Suprapubic skin (tissue), 4 donors: ENCODE measurements at places on chromosomes 2 and 18. TPM values are rescaled to one million over a fixed set of nuclear protein-coding genes. Genes with fewer than 3 reads are reported as not detected.

DNA sequence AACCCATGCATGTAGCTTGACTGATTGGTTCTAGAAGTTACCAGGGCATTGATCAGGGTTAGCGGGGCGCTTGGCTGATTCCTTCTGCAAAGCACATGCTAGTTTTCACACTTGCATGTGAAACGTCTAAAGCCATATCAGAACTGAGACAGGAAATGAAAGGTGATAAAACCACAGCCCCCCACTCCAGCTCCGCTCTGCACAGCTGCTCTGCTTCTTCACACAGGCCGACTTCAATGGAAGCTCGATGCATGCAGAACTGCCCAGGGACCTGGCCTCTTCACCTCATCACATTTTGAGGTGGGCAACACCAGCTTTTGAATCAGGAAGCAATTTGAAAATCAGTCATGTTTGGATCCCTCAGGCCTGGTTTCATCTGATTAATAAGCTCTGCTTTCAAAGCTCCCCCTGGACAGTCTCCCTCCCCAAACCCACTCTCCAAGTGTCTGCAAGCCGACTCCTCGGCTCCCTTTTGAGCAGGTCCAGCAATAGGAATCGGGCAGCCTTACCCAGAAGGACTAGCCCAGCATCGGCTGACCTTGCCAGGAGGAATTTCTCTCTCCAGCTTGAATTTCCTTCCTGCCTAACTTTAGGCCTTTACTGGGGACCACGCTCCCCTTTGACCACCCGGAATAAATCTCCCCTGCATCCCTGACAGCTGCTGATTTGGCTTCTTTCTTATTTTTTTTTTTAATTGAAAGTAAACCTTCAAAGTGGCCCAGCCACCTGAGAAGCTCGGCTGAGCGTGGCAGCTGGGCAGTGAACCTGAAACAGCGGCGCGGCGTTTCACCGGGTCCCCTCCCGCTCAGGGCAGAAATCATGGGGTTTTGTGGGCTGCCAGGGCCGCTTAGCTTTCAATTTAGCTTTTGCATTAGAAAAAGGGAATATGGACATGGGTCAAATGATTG lies 31.7 kb downstream of the HRH4 start:
- peak; percentile 34 for DNase-seq
- H3K4me1 ChIP-seq: peaks cover 6% of the 10 kb centered on the region
- H3K4me3 ChIP-seq: no peak overlapping the region
- no peaks in the 10 kb centered on the region for H3K36me3 ChIP-seq

- H3K4me3 ChIP-seq: no peak overlapping the region
- H3K27me3 ChIP-seq: peaks cover 12% of the 10 kb centered on the region
- H3K4me1 ChIP-seq: peaks cover 7% of the 10 kb centered on the region
- no peaks in the 10 kb centered on the region for H3K36me3 ChIP-seq
Observed at GRCh38 chr18:46485675-46486194, 171.3 kb downstream of the LOXHD1 start.

- no peaks in the 10 kb centered on the region for H3K4me1 ChIP-seq
- H3K36me3 ChIP-seq: no peaks in the 10 kb centered on the region
- H3K27ac ChIP-seq: no peak overlapping the region
- peaks cover 4% of the 10 kb centered on the region for H3K27me3 ChIP-seq
Observed at GRCh38 chr2:233338812-233339368, 15.4 kb upstream of the DGKD start.

- H3K4me1 ChIP-seq: no peaks in the 10 kb centered on the region
- H3K27ac ChIP-seq: no peak overlapping the region
- H3K36me3 ChIP-seq: no peaks in the 10 kb centered on the region
- H3K4me3 ChIP-seq: no peak overlapping the region
- no peak for DNase-seq
Observed at GRCh38 chr2:191701029-191701428, 23.1 kb downstream of the NABP1 start.

DNA sequence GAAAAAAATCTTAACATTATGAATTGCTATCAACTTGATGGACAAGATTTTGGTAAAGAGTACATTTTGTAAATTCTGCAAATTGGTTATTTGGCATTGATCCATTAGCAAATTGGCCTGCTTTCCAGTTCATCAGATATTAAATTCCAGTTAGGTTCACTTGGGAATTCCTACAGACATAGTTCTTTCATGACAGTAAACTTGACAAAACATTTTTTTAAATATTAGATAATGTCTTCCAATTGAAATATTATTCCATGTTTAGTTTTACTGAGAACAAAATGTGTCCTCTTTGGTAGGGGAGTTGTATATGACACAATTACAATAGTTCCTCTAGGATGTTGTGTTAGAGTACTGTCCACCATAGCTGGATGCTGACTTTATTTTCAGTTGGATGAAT lies 141.9 kb downstream of the LCLAT1 start:
- DNase-seq: no peak
- H3K4me3 ChIP-seq: no peak overlapping the region
- no peak overlapping the region for H3K27ac ChIP-seq
- no peaks in the 10 kb centered on the region for H3K36me3 ChIP-seq
- no peaks in the 10 kb centered on the region for H3K4me1 ChIP-seq
- H3K27me3 ChIP-seq: no peaks in the 10 kb centered on the region

Gene TMEM163
- total RNA-seq: not detected

DNA sequence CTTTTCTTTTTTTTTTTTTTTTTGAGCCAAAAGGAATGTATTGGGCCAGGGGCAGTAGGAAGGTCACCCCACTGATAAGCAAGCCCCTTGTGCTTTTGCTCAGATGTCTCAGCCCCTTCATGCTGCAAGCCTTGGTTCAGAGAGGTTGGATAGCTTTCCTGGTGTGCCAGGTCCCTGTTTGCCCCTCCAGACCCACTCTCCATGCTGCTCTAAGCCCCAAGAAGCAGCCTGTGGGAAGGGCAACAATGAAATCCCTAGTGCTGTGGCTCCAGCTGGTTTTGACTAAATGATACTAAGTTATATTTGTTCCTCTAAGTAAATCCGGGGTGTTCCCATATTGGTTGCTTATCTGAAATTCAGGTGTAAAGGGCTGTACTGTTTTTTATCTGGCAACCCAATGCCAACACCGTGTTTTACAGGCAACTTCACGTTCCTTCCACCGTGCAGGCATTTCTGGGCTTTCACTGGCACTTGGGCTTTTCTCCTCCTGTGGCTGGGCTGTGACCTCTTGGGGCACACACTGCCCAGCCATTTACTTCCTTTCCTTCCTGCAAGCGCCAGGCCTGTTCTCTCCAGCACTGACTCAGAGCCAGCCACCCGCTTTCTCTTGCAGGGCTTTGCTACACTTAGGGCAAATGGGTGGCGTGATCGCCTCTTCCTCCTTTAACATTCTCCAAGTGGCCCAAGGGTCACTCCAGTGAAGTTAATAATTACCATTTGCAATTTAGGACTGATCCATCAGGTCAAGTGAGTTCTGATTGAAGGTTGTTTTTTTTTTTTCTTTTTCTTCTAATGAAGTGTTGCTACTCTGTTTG lies 21.6 kb downstream of the MERTK start:
- DNase-seq: no peak
- peaks cover 10% of the 10 kb centered on the region for H3K36me3 ChIP-seq
- H3K27me3 ChIP-seq: no peaks in the 10 kb centered on the region
- no peak overlapping the region for H3K4me3 ChIP-seq
- H3K27ac ChIP-seq: no peak overlapping the region

- peak overlapping the region; percentile 79 for H3K27ac ChIP-seq
- no peak for DNase-seq
- H3K4me3 ChIP-seq: no peak overlapping the region
Observed at GRCh38 chr2:241891988-241892298, 22.4 kb downstream of the RTP5 start.

DNA sequence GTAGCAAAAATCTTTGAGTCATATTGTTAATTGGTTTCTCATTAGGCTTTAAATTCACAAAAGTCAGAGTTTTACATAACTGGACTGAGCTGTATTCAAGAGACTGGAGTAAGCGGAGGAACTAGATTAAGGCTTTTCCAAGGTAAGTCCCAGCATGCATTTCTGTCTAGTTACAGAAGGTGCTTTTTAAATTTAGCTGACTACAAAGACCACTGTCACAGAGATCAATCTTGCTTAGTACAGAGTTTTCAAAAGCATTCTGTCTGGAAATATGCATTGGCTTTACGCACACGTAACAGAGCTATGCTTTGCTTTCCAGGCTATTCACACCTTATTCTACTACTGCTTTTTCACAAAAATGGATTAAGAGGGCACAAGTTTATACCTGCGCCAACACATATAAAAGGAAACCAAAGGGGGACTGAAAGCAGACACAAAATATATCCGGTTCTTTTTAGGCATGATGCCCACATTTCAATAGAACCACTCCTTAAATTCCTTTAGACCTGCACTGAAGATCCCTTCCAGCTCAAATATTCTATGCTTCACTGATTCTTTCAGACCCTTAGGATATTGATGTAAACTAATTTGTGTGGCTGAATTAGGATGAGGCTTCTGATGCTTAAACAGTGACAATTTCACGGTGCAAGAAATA lies 560.7 kb upstream of the CRIM1 start:
- no peak overlapping the region for H3K27ac ChIP-seq
- H3K27me3 ChIP-seq: no peaks in the 10 kb centered on the region
- DNase-seq: no peak
- H3K4me3 ChIP-seq: no peak overlapping the region
- H3K4me1 ChIP-seq: no peaks in the 10 kb centered on the region

Gene ERMN
- not detected for total RNA-seq

GRCh38 chr2:105754994-105755393 lies 10.3 kb downstream of the NCK2 start:
- no peaks in the 10 kb centered on the region for H3K36me3 ChIP-seq
- no peaks in the 10 kb centered on the region for H3K27me3 ChIP-seq
- no peak for DNase-seq
- H3K4me1 ChIP-seq: peaks cover 37% of the 10 kb centered on the region

Gene REEP1
- total RNA-seq: 5.2 TPM

Gene TLX2
- not detected for total RNA-seq

DNA sequence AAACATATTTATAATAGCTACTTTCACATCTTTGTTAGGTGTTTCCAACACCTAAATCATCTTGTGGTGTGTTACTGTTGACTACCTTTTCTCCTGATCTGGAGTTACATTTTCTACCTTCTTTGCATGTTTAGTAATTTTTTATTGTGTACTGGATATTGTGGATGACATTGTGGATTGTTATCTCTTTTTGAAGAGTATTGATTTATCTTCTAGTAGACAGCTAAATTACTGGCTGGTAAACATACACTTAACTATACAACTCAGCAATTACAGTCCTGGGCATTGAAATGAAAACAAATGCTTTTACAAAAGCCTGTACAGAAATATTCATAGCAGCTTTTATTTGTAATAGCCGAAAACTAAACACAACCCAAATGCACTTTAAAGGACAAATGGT lies 150.8 kb downstream of the PTRHD1 start:
- DNase-seq: no peak
- no peak overlapping the region for H3K27ac ChIP-seq
- H3K27me3 ChIP-seq: no peaks in the 10 kb centered on the region
- H3K36me3 ChIP-seq: no peaks in the 10 kb centered on the region
- H3K4me3 ChIP-seq: no peak overlapping the region

Gene CHAC2
- 1.4 TPM for total RNA-seq

GRCh38 chr2:211944572-211944971 lies 594.0 kb downstream of the ERBB4 start:
- H3K4me3 ChIP-seq: no peak overlapping the region
- no peak overlapping the region for H3K27ac ChIP-seq
- H3K4me1 ChIP-seq: no peaks in the 10 kb centered on the region
- no peaks in the 10 kb centered on the region for H3K36me3 ChIP-seq
- no peaks in the 10 kb centered on the region for H3K27me3 ChIP-seq

DNA sequence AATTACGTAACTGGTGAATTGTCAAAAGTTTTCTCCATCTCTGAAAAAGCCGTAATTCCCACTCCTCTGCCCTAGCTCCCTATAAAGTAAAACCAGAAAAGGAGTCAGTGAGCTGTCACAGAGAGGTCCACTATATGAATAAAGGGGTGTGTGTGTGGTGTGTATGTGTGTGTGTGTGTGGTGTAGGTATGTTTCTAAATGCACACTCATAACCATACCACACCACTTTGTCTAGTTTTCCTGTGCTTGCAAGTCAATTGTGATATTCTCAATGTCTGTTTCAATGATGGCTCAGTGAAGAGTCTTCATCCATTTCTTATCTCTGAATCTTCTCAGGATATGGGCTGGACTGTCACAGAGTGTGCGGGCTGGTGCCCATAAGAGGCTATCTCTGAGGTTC lies 54.8 kb upstream of the CCDC68 start:
- no peak for DNase-seq
- H3K4me3 ChIP-seq: no peak overlapping the region
- no peak overlapping the region for H3K27ac ChIP-seq

Gene MYO1B
- 28.8 TPM for total RNA-seq

DNA sequence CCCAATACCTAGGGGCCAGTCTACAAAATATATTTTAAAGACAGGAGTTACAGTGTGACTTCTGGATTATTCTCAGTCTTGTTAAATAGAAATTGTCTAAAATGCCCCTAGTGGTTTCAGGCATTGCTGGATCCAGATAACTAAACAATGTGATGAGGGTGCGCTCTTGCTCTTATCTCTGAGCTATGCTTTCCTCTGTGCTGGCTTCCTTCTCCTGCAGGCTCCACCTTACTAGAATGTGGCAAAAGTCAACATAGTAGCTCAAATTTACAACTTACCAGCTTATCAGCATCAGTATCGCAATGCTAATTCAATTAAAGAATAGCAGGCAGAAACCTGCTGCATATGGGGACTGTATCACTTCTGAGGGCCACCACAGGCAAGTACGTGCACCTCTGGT lies 61.3 kb upstream of the RNU4ATAC start:
- H3K4me3 ChIP-seq: no peak overlapping the region
- DNase-seq: no peak
- peaks cover 35% of the 10 kb centered on the region for H3K36me3 ChIP-seq

GRCh38 chr2:165015052-165015642 lies 59.8 kb upstream of the SLC38A11 start:
- no peak overlapping the region for H3K27ac ChIP-seq
- H3K36me3 ChIP-seq: no peaks in the 10 kb centered on the region
- H3K4me1 ChIP-seq: peaks cover 8% of the 10 kb centered on the region

Gene DNAJC5G
- not detected for total RNA-seq

DNA sequence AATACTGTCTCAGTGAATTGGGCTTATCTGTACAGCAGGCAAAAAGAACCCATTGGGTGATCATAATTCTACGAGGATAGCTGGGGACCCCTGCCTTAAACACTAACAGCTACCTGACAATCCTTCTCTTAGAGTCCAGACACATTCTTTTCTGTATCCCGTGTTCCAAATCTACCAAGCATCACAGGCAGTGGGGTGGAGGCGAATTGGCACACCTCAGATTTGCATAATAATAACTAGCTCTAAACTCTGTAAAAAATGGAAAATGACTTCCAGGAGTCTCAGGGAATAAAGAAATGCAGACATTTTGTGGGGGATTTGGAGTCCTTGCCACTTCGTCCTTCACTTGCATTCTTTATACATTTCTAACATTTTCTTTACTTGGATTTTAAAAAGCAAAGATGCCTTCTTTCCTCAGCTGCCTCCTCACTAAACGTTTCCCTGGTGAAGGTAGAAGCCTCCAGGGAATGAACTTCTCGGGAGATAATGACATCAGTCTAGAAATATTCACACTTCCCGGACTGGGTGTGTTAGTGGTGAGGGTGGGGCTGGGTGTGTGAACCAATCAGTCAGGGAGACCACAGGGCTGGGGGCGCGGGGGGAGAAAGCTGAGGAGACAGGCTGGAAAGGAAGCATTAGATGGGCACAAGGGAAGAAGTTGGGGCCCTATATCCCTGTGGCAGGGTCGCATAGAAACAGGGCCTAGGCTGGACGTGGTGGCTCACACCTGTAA lies 59.1 kb upstream of the BOD1L2 start:
- no peak overlapping the region for H3K27ac ChIP-seq
- no peaks in the 10 kb centered on the region for H3K27me3 ChIP-seq
- no peak overlapping the region for H3K4me3 ChIP-seq
- no peaks in the 10 kb centered on the region for H3K4me1 ChIP-seq
- no peak for DNase-seq

- no peaks in the 10 kb centered on the region for H3K27me3 ChIP-seq
- H3K4me3 ChIP-seq: no peak overlapping the region
- DNase-seq: no peak
- H3K27ac ChIP-seq: no peak overlapping the region
- no peaks in the 10 kb centered on the region for H3K36me3 ChIP-seq
Observed at GRCh38 chr2:132804051-132804450, 134.0 kb upstream of the LYPD1 start.

Gene PPIG
- 48.0 TPM for total RNA-seq
